ENCODE measurements at places on chromosomes 11 and 22. TPM values are rescaled to one million over a fixed set of nuclear protein-coding genes. Genes with fewer than 3 reads are reported as not detected.

ARVCF gene
- 122 TPM for polyA plus RNA-seq

IGF2 gene
- polyA plus RNA-seq = 3,671 TPM

PPM1F gene
- polyA plus RNA-seq = 48.6 TPM

GAB2 gene
- 12.6 TPM for polyA plus RNA-seq

OR4D5 gene
- polyA plus RNA-seq = not detected

MS4A6E gene
- polyA plus RNA-seq = not detected

OR51E2 gene
- polyA plus RNA-seq = 0.83 TPM

MRGPRX2 gene
- polyA plus RNA-seq = not detected

OTOG gene
- 0.04 TPM for polyA plus RNA-seq

OR4C16 gene
- not detected for polyA plus RNA-seq

RAG1 gene
- polyA plus RNA-seq = 10.2 TPM

TREH gene
- 0.19 TPM for polyA plus RNA-seq

HORMAD2 gene
- not detected for polyA plus RNA-seq

VPREB1 gene
- polyA plus RNA-seq = 0.19 TPM

DNA sequence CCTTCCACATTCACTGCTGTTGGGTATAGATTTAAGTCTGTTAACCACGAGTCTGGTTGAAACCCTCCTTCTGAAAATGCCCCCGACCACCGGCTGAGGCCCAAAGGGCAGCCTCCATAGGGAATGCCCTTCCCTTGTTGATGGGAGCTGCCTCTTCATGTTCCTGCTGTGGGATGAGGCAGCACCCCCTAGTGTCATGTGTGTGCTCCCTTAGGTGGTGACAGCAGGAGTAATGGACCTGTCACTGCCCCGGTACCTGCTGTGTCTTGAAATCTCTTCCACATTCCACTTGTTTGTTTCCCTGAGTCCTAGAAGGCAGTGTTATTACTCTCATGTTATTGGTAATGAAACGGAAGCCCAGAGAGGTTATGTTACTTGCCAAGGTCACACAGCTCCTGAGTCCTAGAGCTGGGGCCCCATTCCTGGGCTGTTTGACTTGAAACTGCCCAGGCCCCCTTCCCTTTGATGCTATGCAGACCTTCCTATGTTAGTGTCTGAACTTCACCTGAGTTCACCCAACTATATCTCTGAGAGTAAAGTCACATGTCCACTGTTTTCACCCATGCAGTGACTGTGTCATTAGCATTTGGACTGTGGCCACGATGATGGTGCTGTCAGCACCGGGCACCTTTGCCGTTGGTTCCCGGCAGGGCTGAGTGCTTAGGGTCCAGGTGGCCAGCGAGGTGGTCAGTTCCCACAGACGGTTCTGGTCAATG is 234.3 kb downstream of the TBC1D22A start:
- no peak for DNase-seq

DNA sequence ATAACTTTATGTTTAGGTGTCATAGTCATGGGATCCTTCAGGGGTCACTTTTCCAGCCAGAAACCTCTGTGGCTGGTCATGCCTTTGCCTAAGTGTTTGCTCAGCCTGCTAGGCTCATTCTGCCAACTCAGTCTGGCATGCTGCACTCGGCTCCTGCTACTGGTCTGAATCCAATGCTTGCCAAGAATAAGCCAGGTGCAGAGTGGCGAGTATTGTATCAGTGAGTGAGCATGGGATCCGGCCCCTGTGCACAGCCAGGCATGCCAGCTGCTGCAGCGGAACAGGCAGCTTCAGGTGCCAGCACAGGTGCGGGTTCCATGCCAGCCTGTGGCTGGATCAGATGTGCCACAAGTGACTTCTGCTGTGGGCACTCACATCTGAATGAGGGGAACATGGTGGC is 1269.3 kb upstream of the CNTN5 start:
- no peak for DNase-seq

- DNase-seq = no peak
These were observed 579 bp upstream of the CABP7 start for GRCh38 chr22:29718949-29719898.

- DNase-seq = no peak
These were observed 49.6 kb upstream of the SLC35C1 start for GRCh38 chr11:45755281-45755859.

- no peak for DNase-seq
These were observed 6.0 kb upstream of the MAPK11 start for GRCh38 chr22:50276143-50276542.

DNA sequence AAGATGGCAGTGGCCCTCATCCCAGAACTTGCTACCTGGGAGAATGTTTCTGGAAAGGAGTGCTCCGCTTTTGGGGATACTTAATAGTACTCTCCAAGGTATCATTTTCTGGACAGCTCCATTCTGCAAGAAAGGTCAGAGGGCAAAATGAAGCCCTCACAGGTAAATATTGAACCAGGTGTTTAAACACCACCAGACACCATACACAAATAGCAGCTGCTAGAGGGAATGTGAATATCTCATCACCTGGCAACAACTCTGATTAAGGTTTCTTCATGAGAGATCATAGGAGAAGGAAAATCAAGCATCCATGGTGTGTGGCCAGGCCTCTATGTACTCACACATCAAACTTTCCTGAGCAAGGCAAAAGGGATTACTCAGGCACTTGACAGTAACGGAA is 226.1 kb upstream of the FAT3 start:
- no peak for DNase-seq

DNA sequence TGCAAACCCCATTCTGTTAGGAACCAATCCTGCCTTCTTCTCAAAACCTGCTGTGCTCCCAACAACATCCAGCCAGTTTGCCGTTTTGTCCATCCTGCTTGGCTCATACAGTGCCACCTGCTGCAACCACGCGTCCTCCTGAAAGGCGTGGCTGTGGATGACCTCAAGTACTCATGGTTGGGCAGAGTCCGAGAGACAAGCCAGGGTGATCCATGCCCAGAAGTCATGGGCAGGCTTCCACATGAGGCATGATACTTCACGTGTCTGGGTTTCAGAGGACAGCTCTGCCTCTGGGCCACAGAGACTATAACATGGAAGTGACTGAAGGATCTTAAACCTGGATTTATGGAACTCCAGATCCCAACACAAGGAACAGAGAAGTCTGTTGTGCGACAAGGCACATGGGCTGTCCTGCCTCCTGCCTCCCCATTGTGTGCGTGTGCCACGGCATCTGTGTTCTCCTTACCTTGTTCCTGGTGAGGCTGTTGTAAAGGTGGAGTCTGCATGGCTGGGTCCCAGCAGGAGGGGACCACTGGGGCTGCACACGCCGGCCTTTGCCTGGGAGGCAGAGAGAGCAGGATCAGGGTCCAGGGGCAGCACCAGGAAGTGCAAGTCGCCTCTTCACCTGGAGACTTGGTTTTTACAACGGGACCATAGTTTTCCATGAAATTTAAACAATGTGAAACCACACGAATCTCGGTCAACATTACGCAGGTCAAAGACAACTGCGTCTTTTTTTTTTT is 15.4 kb downstream of the CARS1 start:
- DNase-seq = no peak

DNA sequence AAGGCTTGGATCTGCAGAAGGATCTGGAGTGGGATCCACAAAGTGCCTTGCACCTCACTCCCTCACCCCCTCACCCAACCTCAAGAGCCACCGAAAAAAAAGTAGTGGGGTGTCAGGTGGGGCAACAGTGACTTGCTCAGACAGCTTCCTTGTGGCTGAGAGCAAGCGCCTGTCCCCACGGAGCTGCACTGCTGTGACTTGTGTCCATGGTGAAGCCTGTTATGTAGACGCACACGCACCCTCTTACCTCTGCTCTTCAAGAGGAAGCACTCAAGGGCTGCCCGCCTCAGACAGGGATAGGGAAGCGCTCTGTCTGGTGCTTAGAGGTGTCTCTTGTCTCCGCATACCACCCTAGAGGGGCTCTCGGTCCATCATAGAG is 1.2 kb downstream of the DRD2 start:
- DNase-seq = no peak

GRCh38 chr11:122002047-122002446 is 114.0 kb downstream of the BLID start:
- no peak for DNase-seq

- DNase-seq = no peak
These were observed 411.9 kb downstream of the SOX6 start for GRCh38 chr11:15944460-15944859.

- no peak for DNase-seq
These were observed 119.0 kb downstream of the PARVA start for GRCh38 chr11:12496181-12497025.

DNA sequence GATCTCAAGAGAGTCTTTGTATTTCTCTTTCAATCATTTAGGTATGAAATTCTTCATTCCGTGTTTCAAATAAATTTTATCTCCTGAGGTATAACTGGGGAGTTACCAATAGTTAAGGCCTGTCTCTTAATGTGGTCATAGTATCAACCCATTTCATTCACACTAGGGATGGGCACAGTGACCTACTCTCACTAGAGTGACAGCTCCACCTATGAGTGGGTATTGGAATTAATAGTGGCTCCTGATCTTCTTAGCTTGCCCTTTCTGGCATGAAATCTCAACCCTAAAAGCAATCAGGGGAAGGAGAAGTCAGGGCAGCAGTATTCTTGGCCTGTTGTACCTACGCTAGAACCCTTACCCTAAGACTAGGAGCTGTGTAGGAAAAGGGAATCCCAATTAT is 507.7 kb downstream of the FAM181B start:
- no peak for DNase-seq

GRCh38 chr11:127027789-127028188 is 27.2 kb upstream of the KIRREL3 start:
- DNase-seq = no peak

- no peak for DNase-seq
These were observed 47.6 kb downstream of the CACNA1I start for GRCh38 chr22:39617970-39618757.

DNA sequence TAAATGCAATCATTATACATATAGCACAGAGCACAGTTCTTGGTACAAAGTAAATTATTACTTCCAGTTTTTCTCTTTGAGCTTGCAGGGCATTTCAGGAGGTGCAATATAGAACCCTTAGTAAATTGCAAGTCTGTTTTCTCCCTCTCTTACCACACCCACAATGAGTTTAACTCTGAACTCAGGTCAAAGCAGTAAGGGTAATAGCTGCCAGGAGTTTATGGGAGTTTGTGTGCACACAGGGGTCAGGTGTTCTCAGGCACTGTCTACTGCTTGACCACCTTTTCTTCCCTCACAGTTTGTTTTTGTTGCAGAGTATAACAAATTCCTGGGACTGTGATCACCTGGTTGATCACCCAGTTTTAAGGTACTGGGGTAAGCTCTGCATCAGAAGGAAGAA is 478.5 kb upstream of the TENM4 start:
- no peak for DNase-seq

- no peak for DNase-seq
These were observed 4.6 kb upstream of the PAMR1 start for GRCh38 chr11:35529971-35530495.

DNA sequence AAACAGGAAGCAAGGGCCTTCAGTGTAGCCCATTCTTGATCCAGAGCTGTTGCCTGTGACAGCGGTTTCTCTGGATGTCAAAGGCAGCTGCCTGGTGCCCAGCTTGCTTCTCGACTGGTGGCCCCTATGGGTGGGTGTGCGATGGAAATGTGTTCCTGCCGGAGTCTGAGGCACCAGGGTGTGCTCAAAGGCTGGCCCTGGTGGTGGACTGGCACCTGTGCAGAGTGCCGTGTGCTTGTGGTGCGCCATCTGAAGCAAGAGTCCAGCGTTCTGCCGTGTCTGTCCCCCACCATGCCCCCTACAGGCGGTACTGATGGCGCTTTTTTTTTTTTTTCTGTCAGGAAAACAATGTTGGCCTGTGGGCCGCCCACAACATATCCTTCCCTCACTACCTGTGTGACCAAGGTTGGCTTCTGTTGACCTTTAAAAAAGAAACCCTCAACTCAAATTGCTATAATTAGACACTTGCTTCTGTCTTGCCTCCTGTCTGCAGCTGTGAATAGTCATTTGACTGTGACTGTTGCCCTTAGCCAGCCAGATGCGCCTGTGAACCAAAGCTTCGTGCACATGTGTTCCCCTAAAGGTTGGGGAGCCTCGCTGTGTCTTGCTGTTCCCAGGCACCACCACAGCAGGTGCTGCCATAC is 4.7 kb upstream of the RANBP1 start:
- DNase-seq = no peak

- DNase-seq = no peak
These were observed 18.0 kb downstream of the TMEM258 start for GRCh38 chr11:61774411-61774810.

GRCh38 chr11:35810045-35810645 is 133.7 kb upstream of the LDLRAD3 start:
- no peak for DNase-seq

DNA sequence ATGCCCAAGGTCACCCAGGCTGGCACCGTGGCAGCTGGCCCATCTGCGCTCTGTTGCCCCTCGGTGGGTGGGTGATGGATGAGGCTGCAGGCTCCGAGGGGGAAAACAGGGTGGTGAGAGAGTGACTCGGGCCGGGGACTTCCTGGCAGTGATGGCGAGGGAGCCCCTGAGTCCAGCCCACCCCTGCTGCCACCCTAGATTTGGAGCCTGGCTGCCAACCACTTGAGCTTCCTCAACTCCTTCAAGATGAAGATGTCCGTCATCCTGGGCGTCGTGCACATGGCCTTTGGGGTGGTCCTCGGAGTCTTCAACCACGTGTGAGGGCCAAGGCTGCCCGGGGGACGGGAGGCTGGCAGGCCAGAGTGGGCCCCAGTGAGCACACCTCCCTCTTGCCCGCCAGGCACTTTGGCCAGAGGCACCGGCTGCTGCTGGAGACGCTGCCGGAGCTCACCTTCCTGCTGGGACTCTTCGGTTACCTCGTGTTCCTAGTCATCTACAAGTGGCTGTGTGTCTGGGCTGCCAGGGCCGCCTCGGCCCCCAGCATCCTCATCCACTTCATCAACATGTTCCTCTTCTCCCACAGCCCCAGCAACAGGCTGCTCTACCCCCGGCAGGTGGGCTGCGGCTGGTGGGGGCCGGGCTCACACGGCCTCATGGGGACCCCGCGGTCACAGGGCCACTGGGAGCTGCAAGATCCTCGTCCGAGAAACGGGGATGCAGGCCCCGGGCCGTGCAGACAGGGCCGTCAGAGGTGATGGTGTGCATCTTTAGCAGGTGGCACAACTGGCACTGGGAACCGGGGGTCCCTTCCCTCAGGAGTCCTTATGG is 10.1 kb downstream of the TCIRG1 start:
- DNase-seq = no peak

DNA sequence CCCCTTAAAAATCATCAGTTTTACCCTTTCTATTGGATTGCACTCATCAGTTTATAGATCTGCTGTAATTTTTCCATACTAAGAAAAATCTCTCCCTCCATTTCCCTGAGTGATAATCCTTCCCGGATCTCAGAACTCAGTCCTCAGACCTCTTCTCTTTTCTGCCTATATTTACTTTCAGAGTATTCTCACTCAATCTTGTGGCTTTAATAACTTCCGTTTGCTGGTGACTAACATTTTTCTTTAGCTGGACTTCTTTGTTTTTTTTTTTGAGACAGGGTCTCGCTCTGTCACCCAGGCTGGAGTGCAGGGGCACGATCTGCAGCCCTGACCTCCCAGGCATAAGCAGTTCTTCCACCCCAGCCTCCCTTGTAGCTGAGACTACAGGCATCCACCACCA is 10.4 kb downstream of the ATXN10 start:
- DNase-seq = no peak

DNA sequence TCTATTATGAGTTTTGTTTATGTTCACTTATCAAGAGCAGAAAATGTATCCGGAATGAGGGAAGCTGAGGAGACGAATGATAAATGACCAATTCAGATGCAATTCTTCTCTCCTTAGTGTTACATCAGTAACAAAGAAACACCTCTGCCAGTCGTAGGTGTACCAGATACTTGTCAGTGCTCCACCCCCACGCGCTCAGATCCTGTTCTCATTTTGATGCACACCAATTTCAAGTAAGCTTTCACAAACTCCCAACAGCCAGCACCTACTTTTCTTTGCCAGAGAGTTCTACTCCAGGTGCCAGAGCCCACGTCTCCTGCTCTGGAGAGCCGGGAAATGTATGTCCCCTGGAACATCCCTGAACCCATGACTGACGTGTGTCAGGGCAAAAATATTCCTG is 43.7 kb downstream of the OR8B12 start:
- no peak for DNase-seq
